Natural killer cell (primary cell): ENCODE measurements at places on chromosomes 16 and 17. TPM values are rescaled to one million over a fixed set of nuclear protein-coding genes. Genes with fewer than 3 reads are reported as not detected.

DNA sequence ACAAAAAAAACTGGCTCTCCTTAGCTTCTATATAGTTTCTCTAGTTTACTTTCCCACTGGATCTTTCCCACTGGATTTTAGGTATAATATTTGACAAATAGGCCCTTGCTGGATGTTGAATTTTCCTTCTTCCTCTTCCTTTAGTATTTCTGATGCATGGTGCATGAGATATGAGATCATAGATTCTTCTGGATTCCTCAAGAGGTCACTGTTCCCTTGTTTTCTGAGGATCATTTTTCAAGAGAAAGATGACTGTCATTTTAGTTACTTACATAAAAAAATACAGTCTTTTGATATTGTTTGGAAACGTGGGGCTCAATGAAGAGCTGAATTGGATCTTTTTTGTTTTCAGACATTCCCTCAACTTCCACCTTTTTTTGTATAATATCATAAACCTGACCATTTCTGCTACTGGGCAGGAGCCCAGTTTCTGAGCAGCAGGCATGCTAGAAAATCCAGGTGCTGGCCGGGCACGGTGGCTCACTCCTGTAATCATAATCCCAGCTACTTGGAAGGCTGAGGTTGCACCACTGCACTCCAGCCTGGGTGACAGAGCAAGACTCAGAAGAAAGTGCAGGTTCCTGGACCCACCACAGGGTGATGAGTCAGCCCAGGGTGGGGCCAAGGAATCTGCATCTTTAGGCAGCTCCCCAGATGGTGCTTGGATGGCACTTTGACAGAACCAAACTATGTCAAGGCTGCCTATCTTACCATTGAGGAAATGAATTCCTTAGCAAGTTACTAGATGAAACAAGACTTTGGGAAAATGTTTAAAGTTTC, 70.3 kb downstream of the SDR42E1 start:
- peak; percentile 57 for DNase-seq

GRCh38 chr17:56499799-56500388, 93.6 kb upstream of the NOG start:
- no peak for DNase-seq

DNA sequence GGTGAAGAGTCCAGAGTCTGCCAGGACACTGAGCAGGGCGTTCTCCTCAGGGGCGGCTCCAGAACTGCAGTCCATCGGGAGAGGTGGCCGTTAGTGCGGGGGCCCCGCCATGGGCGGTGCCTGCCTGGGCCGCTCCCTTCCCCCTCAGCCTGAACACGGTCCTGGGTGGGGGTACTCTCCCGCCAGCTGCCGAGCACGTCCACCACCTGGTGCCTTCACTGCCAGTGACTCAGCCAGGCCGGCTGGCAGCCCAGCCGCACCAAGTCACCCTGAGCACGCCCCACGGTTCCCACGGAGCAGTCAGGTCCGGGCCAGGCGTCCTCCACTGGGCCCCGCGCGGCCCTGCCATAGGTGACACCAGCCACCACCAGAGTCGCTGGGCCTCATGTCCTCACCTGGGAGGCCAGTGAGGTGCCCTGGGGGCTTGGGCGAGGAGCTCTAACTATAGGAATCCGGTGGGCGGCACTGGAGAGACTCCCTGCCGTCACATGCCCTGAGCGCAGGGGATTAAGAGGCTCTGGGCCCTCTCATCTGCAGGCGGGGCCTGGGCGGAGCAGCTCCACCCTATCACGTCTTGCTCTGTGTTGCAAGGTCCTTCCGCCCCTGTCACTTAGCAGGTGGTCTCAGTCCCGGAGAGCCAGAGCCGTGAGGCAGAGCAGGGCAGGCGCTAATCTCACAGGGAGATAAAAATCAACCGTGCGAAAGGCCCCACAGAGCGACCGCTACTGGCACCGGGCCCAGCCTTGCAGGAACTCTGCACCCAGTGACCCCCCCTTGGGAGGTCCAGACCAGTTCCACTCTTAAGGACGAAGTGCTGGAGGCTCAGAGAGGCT, 14.3 kb downstream of the PIEZO1 start:
- peak; percentile 66 for DNase-seq

DNA sequence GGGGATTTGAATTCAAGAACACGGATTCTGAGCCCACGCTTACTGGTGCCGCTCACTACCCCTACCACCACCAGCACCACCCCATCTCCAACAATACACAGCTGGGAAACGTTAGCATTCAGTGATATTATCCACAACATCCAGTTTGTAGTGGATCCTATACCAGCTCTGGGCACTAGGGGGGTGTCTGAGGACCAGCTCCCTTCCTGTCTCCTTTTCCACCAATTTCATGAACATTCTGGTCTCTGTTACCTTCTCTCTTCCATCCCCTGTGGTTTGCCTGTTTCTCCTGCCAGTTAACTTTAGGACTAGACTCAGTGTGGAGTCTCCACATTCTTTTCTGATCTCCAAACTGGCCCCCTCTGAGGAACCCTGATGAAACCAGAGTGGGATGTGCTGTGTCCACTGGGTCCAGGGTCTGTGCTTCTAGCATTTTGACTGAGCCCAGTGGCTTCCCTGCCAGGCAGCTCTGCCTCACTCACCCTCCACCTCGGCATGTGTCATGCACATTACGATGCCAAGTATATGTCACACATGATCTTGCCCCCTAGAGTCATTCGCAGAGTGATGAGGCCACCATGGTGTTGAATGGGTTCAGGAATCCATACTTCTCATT, 187.0 kb upstream of the CDH13 start:
- DNase-seq: peak; percentile 19

DNA sequence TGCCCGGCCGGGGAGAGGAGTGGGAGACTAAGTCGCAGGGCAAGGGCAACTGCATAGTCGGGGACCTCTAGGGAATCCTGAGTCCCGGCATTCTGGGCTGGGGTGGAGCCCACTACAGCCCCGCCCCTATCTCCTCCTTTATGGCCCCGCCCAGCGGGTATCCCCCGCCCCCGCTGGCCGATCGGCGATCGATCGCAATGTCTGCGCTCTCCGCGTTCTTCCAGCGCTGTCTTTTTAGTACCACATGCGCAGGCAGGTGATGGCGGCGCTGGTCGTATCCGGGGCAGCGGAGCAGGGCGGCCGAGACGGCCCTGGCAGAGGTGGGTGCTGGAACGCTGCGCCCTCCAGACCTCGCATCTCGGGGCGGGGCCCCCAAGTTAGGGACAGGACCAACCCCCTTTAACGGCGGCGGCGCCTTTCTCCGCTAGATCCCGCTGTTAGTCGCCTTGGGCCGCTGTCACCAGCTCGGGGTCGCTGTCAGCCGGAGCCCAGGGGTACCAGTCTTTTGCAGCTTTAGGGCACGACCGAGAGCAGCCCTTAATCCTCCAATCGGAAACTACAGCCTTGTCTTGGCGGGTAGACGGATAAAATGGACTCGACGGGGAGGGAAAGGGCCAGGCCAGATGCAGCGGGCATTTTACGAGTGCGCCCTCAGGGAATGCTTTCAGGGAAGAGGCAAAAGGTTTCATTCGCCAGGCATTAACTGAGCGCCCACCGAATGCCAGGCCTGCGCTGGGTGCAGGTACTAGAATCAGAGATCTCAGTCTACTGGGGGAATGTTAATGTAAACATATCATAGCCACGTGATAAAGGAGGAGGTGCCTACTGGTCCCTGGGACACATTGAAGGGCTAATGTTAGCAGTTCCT, at the start of gene DPH1:
Gene DPH1 (plus strand): TSS at position 243 of the 868 bp plus-strand sequence. CDS start 17 bp downstream, at position 260.
- peak; percentile 76 for DNase-seq

DNA sequence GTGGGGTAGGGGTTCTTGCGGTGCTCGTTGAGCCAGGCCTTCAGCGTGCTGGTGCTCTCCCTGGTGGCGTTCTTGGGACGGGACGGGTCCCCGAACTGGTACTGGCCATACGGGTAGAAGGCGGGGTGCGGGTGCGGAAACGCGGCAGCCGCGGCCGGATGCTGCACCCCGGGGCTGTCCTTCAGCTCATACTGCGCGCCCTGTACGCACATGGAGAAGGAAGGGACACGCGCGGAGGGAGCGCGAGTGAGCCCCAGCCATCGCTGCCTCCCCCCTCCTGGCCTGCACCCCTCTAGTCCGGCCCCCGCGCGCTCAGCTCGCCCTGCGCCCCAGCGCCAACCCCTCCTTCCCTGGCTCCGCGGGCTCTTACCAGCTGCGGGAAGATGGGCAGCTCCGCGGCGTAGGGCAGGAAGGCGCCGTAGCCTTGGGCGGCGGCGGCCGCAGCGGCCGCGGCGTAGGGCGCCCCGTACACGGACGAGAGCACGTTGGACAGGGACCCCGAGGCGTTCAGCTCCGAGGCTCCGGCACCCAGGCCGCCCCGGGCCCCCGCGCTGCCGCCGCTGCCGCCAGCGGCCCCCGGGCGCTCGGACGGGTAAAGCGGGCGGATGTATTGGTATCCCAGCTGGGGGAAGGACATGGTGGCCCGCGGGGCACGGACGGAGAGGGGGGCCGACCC, 1.0 kb downstream of the IRX3 start:
- DNase-seq: no peak

GRCh38 chr16:80063031-80063712, 462.6 kb upstream of the MAF start:
- DNase-seq: no peak

- no peak for DNase-seq
These were observed 15.7 kb downstream of the ENDOV start for GRCh38 chr17:80430446-80431245.

DNA sequence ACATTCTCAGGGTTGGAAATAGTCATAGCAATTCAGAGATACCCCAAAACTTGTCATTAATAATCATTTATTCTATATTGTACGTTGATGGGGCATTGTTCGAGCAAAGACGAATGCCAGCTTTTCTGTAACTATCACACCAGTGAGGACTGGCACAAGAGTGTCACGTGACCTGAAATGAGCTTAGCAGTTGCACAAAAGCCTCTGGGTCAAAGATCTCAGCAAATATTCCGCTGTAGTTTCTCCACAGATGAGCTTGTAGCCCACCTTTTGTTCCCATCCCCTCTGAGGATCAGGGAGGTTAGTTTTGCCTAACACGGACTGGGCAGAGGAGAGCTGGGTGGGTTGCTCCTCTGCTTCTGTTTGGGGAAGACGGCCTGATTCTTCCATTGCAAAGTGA, 18.2 kb downstream of the IRX3 start:
- DNase-seq: no peak

GRCh38 chr17:42112552-42113176, at the start of gene DHX58:
Gene DHX58 (minus strand): TSS chr17:42112714. CDS start chr17:42111892, 822 bp downstream.
- peak; percentile 94 for DNase-seq

- DNase-seq: no peak
These were observed 3.6 kb upstream of the SLFN11 start for GRCh38 chr17:35377068-35377467.

DNA sequence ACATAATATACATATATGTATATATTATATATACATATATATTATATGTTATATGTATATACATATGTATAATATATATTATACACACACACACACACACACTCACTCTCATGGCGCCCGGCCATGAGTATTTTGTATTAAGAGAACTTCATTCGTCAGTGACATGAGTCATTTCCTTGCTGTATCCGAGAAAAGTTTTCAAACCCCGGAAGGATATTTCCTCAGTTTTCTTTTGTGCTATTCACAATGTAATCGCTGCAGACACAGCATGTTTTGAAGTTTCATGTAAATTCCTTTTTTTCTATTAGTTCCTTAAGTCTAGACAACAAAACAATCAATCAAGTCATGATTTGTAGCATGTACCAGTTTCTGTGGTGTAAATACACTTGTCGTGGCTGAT, 33.3 kb downstream of the OR1D5 start:
- no peak for DNase-seq

DNA sequence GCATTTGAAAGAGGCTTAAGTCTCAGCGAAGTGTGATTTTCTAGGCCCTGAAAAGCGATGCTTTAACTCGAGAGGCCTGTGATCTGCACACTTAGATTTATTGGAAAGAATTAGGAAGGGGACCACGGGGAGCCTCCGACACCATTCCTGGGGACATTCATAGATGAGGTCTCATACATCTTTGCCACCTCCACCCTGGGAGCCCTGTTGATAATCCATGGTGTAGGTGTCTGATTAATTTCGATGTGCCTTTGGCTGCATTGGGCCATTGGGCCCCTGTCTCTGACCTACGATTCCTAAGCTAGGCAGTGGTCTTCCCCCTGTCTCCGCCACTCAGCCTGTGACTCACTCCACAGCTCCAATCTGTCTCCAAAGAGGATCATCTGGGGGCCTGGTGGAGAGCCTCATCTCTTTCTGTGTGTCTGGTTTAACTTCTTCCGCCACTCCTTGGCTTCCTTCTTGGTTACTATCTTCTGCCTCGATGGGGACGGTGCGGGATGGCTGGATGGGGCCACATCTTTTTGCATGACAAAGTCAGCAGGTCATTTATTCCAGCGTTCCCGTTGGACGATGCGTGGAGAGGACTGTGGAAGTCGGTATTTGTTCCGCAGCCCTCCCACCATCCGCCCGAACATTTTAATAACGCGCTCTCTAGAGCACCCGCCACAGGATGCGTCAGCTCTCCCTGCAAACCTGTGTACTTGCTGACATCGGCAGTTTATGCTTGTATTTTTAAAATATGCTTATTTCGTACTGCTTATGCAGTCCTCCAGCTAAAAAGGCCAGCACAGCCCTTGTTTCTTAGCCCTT, 109.3 kb downstream of the IRX3 start:
- DNase-seq: no peak

DNA sequence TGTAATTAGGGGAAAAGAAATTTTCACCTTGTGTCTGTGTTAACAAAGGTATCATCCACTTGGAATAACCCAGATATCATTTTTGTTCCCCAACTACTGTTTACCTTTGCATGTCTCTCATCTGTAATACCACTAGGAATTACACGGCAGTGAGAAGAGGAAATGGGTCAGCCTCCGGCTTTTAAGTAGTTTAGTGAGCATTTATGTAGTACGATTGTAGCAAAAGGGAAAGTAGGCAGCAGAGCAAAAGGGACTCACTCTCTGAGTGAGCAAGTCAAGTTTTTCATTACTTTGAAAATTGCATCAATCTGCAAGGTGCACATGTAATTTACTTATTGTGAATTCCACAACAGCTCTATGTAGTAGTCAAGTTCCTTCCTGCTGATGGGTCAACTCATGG, 11.2 kb downstream of the PHF12 start:
- DNase-seq: no peak

DNA sequence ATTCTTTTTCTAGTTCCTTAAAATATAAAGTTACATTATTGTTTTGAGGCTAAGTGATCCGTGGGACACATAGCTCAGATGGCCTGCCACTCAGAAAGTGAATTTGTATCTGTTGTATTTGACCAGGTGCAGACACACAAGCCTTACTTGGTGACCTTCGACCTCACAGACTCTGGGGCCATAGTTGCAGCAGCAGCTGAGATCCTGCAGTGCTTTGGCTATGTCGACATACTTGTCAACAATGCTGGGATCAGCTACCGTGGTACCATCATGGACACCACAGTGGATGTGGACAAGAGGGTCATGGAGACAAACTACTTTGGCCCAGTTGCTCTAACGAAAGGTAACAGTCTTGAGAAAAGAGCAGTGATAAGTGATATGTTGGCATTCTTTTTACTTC, 30.5 kb downstream of the TMEM11 start:
- no peak for DNase-seq

ST6GALNAC1 gene
- total RNA-seq: not detected

RND2 gene
- 0.14 TPM for total RNA-seq

RAB11FIP3 gene
- 55.3 TPM for total RNA-seq

MLST8 gene
- total RNA-seq: 19.7 TPM

HSBP1 gene
- total RNA-seq: 39.6 TPM

TBC1D3C gene
- total RNA-seq: not detected

CAMKK1 gene
- 3.2 TPM for total RNA-seq

TVP23A gene
- total RNA-seq: not detected
